Activated CD4-positive, alpha-beta T cell treated with anti-CD3 and anti-CD28 coated beads for 4 hours (primary cell): ENCODE measurements at places on chromosomes 12 and 14.

DNA sequence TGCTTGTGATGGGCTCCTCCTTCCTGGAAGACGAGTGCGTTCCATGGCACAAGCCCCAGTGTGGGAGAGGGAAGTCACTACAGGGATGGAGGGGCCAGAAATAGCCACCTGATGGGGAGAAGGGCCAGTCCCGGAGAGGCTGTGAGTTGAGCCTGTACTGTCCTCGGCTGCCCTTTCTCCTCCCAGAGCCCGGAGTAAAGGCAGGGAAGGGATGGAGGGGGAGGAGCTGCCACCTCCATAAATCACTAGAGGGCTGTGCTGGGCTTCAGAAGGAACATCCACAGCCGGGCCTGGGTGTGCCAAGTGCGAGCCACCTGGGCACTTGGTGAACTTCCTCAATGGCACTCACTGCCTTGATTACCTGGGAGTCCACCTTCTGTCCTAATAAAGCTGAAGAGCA, 110.1 kb downstream of the RBM19 start:
- no peak for DNase-seq

GRCh38 chr14:61625165-61625564, 70.1 kb upstream of the HIF1A start:
- DNase-seq: no peak

DNA sequence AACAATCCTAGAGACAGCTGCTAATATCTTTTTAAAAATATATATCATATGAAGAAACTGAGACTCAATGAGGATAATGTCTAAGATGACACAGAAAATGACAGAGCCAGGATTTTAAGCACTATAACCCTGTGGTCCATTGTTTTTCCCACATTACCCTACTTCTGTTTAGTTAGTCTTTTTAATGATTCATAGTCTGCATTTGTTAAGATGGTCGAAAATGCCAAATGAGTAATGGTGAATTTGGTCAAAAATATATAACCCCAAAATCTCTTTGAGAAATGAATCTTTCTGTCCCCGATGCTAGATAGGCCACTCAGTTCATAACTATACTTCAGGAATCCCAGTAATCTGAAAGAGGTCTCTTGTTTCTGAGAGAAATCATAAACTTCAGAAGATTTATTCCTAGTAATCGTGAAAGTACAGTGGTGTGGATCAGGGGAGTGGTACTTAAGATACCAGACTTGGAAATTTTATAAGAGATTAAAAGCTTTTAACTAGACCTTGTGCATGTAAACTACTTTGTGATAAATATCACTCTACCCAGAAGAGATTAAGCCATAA, 10.8 kb downstream of the RTRAF start:
- DNase-seq: no peak

GRCh38 chr14:31487886-31488285, at the start of gene GPR33:
GPR33 (minus strand) TSS chr14:31488039; CDS start chr14:31483965, 4,074 bp downstream.
- no peak for DNase-seq

- no peak for DNase-seq
Observed at GRCh38 chr12:48907245-48907644, 18.0 kb downstream of the FKBP11 start.

DNA sequence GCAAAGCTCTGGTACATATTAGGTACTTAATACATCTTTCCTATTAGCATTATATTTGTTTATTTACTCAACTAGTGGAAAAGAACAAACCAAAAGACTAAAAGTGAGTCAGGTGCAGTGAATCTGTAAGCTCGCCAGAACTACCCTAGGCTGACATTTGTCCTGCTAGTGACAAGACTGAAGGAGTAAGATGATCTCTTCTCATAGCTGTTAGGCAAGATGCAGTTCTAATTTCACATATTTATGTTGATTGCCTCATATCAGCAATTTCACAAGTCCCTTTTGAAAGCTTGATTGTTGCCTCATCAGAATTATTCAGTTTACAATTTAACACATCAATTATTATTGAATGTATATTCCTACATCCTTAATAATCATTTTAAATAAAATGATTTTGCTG, 293.0 kb upstream of the NAV3 start:
- no peak for DNase-seq

DNA sequence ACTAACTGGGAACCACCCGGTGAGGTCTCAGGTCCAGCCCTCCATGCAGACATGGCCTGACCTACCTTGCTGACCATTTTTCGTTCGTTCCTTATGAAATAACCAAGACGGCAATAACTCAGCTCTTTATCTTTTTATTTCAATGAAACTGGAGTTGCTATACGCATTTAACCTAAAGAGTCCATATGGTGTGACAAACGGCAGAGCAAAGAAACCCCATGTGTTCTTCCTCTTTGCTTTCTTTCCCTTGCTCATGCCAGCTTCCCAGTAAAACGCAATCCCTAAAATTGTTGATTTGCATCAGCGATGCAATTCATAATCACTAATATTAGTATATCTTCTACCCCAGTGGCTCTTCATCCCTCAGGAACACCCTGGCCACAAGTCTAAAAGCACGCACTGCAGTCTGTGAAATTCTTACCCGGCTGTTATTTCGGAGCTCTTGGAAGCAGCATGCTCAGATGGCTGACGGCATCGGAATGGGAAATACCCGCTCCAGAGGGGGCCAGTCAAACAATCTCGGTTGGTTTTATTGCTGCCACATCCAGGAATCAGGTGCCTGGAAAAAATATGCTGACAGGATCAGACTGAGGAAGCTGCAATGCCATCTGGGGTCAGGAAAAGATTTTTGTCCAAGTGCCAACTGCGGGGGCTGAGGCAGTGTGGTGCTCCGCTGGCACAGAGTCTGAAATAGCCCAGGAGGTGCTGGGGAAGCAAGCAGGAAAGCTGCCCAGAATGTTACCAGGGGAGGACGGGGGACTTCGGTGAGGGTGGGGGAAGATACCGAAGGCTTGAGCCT, 28.2 kb upstream of the KCNA1 start:
- DNase-seq: no peak

DNA sequence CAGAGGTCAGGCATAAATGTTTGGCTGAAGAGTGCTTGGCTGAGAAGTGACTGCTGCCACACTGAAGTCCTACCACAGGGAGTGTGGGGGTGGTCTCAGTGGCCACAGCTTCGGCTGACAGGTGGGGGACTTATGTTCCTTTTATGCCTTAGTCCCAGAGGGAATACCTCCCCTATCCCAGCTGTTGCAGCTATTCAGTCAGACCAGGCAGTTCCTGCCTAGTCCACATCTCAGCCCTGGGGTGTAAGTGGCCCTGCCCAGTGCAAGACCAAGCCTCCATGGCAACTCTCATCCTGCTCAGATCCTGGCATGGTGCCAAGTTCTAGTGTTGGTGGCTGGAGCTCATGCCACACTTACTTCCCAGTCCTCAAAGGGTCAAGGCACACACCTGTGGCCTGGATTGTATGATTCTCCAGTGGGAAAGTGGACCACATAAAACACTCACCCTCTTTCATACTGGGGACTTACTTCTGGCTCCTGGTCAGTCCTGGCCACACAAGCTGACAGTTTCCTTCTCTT, 161.3 kb upstream of the CAND1 start:
- DNase-seq: no peak

DNA sequence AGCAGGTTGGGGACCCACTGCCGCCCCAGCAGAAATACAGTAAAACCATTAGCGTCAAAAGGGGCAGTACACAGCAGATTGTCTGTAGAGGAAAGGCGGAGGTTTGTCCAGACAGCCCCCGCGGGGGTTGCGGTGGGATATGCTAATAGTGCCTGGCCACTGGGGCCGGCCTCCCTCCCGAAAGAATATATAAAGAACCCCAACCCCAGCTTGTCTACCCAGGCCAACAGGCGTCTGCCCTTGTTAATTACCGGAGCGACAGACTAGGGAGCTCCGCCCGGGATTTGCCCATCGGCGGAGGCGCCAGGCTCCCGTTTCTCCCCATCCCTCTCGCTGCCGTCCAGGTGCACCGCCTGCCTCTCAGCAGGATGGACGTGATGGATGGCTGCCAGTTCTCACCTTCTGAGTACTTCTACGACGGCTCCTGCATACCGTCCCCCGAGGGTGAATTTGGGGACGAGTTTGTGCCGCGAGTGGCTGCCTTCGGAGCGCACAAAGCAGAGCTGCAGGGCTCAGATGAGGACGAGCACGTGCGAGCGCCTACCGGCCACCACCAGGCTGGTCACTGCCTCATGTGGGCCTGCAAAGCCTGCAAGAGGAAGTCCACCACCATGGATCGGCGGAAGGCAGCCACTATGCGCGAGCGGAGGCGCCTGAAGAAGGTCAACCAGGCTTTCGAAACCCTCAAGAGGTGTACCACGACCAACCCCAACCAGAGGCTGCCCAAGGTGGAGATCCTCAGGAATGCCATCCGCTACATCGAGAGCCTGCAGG, at the start of gene MYF5:
Gene MYF5 (plus strand): TSS at position 217 of the 774 bp plus-strand sequence. CDS start 152 bp downstream, at position 369.
- DNase-seq: no peak

- no peak for DNase-seq
Observed at GRCh38 chr12:121806546-121807423, 3.0 kb downstream of the SETD1B start.

DNA sequence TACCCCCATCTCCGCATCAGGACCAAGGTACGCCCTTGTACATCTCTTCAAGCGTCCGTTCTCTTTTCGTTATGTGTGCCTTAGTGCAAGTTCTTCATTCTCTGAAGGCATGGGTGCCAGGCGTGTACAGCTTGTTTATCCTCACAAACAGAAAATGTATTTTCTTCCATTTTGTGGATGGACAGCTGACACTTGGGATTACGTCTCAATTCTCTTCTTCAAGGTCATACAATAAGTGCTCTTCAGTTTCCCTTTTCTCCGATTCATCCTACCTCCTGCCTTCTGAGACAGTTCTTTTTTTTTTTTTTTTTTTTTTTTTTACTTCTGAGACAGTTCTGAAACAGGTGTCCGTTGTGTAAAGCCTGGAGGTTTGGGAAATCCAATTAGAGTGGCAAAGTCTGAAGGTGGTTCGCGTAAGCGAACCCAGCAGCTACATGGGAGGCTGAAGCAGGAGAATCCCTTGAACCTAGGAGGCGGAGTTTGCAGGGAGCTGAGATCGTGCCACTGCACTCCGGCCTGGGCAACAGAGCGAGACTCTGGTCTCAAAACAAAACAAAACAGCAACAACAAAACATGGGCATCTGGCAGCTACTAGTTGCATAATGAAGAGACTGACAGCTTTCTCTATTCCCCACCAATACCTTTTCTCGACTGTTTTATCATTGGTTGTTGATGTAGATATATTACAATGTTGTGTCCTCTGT, 734 bp downstream of the COX6A1 start:
- no peak for DNase-seq

DNA sequence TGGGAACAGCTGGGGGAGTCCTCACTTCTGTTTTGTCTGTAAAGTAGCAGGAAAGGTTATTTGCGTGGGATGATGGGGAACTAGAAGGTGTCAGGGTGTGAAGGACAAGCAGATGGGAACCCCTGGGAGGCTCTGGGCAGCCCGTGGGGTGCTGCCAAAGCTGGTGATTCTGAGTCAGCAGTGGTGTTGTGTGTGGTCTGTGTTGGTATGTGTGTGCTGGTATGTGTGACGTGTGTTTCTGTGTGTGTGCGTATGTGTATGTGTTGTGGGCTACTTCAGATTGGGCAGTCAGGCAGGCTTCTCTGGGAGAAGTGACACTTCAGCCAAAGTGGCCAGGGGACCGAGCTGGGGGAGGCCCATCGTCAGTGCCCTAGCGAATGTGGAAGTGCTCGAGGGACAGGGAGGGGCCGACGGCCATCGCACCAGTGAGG, 15.3 kb upstream of the BDKRB2 start:
- DNase-seq: no peak

DNA sequence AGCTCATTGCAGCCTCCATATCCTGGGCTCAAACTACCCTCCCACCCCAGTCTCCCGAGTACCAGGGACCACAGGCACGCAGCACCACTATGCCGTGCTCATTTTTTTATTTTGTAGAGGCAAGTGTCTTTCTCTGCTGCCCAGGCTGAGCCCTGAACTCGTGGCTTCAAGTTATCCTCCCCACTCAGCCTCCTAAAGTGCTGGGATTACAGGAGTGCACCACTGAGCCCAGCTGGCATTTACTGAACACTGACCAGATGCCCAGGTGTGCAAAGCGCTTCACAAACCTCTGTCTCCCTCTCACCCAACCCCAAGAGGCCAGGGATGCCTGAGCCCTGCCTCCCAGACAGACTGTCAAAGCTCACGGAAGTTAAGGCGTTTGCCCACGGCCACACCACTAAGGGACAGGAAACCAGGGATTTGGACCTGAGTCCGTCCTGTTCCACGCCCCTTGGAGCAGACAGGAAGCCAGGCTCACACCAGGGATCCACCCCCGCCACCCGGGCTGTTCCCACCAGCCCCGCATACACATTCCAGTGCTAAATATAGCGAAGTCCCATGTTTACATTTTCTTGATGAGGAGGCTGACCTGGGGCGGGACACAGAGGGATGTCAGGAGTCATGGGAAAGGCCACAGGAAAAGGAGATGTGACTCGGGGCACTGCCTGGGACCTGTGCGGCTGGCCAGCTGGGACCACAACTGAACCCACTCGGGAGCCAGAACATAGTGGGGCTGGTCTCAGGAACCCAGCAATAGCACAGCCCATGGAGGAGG, 51.2 kb downstream of the TESC start:
- DNase-seq: no peak

GRCh38 chr12:132411457-132411856, 78.5 kb upstream of the FBRSL1 start:
- no peak for DNase-seq

DNA sequence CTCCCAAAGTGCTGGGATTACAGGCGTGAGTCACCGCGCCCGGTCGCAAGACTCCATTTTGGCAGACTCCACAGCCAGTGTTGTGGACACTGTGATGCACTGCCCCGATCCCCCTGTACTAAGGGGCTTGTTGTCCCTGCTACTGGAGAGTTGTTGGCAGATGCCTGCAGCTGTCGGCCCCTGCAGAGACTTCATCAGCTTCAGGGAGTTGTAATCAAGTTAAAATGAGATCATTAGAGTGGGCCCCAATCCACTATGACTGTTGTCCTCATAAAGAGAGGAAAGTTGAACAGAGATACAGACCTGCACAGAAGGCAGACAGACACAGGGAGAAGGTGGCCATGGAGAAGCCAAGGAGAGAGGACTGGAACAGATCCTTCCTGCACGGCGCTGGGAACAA, 23.7 kb upstream of the TUBA1A start:
- DNase-seq: no peak

DNA sequence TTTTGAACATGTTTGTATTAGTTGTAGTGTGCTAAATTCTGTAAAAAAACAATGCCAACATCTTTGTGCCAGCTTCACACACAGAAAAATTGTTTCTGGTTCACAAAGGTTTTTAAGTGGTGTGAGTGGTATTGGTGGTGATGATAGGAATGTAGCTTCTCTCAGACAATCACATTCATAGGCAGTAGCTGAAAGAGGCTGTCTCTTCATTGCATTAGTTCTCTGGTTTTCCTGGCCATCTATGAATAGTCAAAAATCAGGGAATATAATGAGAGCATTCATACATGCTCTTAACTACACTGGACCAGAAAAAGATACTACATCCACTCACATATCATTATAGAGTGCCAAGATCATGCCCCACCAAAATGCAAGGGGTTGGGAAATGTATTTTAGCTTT, 433.5 kb downstream of the FLRT2 start:
- no peak for DNase-seq

GRCh38 chr14:77478796-77479195, 19.8 kb downstream of the ISM2 start:
- DNase-seq: no peak

GRCh38 chr12:92676710-92677109, 26.1 kb upstream of the PLEKHG7 start:
- DNase-seq: no peak

GRCh38 chr14:90788031-90788430, 28.2 kb downstream of the TTC7B start:
- no peak for DNase-seq

GRCh38 chr12:107759410-107759809, 1.5 kb downstream of the PRDM4 start:
- DNase-seq: no peak

- no peak for DNase-seq
Observed at GRCh38 chr12:27464220-27464554, 17.7 kb downstream of the SMCO2 start.

- no peak for DNase-seq
Observed at GRCh38 chr12:66367015-66367667, 64.8 kb downstream of the HELB start.
